ENCODE measurements at places on chromosomes 1 and 21.

- DNase-seq: no peak
Observed at GRCh38 chr1:12597792-12598191, 20.2 kb downstream of the DHRS3 start.

DNA sequence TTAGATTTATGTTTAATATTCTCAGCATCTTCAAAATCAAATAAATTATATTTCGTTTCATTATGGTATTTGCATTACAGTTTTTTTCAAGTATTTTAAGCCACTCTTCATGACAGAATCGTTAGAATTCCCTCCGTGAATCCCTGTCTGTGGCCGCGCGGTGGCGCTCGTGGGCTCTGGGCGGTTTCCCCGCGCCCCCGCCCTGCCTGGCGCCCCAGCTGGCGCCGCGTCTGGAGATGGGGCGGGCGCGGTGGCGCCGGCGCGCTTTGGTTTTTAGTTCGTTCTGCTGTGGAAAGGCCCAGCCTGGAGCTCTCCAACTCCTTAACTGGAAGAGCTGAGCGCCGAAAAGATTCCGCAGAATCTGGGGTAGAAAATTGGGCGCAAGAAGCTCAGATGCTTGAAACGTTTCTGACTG lies 25.7 kb downstream of the PRMT2 start:
- peak; percentile 87 for DNase-seq

GRCh38 chr1:9009438-9010370 lies 16.5 kb downstream of the SLC2A7 start:
- DNase-seq: peak; percentile 43

- no peak for DNase-seq
Observed at GRCh38 chr1:12529640-12530174, 88.3 kb downstream of the DHRS3 start.

- no peak for DNase-seq
Observed at GRCh38 chr21:31706562-31706961, 25.4 kb downstream of the SCAF4 start.
